Activated effector memory CD4-positive, alpha-beta T cell treated with anti-CD3 and anti-CD28 coated beads, Interleukin-2, amount 50 U/mL, for 16 hours (primary cell): ENCODE measurements at places on chromosomes 3 and 15.

DNA sequence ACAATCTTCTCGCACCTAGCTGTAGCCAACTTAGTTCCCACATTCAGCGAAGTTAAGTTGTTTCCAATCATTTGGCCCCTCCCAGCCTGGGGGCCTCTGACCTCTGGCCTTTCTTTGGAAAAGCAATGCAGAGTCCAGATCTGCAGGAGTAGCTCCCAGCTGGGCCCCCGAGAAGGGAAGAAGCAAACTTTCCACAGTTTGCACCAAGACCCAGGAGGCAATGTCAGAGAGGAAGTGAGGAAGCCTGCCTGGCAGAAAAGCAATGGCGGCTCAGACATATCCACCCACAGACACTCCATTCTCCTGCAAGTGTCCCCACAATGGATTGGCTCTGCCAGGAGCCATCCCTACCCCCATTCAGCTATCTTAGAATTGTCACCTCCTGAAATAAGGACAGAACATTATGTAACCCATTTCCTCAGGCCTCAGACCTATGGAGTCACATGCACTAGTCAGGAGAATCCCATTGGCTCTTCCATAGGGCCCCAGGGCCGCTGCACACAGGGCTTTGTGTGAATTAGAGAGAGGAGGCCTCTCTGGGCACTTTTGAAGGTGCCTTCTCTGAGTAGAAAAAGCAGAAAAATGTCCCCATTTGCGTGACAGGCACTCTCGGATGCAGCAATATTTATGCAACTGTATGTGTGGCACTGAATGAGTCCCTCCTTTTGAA is 3.0 kb upstream of the BUB1B start:
- no peak for DNase-seq

- DNase-seq = no peak
These were observed 44.4 kb downstream of the ADAM10 start for GRCh38 chr15:58705105-58705504.

DNA sequence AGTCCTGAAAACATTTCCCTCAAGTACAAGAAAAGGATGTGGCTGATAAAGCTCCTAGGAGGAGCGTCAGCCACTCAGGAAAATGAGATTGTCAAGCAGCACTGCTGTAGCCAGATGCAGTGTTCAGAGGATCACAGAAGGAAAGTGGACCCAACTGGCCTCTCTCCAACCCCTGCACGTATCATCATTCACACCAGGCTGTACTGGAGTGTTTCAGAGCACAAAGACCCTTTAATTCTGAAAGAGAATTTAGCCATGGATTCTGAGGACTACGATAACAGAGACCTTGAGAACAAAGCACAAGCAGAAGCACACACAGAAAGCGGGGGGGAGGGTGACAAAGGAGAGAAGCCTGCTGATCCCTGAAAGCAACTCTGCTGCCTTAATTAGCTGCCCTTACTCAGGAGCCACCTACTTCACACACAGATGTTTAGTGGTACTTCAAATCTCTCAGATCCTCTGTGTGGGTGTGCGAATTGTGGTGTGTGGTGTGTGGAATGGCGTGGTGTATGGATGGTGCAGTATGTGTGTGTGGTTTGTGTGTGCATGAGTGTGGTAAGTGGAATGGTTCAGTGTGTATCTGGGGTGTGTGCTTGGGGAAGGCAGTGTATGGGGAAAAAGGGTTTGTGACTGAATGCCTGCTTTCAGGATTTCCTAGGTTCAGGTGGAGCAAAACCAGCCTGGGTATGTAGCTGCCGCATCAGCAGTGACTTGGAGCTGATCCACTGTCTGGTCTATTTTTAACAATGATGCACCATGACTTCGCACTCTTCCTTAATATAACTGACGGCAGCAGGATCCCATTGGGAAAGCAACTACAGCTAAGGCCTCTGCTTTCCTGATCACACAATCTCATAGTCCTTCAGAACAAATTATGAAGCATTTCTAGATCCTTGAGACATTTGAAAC is 192.5 kb downstream of the RSL24D1 start:
- DNase-seq = no peak

GRCh38 chr15:89500397-89501270 is 4.3 kb upstream of the RHCG start:
- DNase-seq = peak; percentile 47

DNA sequence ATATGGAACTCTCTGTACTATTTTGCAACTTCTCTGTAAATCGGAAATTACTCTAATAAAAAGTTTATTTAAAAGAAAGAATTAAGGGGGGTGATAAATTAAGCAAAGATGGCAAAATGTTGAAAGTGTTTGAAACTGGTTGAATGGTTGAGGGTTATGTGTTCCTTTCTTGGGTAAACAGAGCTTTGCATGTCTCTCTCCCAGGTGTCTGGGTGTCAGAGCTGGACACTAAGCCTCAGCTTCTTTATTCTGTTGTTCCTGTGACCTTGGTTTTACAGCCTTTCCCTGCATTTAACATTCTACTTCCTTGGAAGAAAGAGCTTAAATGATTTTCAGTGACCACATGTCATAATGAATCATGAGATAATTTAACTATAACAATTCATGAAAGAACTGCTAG is 7.2 kb downstream of the GPR171 start:
- DNase-seq = no peak

DNA sequence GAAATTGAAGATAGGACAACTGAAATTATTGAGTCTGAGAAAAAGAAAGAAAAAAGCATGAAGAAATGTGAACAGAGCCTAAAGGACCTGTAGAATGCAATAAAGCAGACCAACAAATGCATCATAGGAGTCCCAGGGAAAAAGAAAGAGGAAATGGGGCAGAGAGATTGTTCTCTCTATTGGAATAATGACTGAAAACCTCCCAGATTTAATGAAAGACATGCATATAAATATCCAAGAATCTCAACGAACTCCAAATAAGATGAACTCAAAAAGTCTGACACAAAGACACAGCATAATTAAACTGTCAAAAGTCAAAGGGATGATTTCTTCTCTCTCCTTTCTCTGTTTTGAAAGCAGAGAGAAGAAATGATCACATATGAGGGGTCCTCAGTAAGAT is 124.7 kb downstream of the MEX3B start:
- DNase-seq = no peak

- no peak for DNase-seq
These were observed 634.8 kb upstream of the UBE2E2 start for GRCh38 chr3:22568285-22568684.

DNA sequence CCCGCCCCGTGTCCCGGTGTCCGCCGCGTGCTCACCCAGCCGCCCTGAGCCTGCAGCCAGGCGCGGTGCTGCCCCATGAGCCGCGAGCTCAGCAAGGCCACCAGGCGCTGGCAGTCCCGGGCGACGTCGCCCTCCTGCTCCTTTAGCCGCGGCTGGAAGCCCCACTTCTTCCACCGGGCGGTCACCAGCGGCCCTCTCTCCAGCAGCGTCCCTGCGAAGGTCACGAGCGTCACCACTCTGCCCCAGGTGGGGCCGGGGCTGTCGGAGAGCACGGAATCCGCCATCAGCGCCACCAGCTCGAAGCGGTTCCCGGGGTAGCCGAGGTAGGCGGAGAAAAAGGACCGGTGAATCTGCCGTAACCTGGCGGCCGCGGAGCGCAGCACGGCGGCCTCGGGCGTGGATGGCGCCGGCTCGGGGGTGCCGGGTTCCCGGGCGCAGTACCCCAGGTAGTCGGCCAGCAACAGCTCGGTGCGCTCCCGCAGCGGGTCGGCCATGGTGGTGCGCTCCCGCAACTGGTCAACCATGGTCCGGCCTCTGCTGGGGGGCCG is 298 bp downstream of the BCL2L10 start:
- peak; percentile 80 for DNase-seq

GRCh38 chr3:197242784-197243432 is 55.5 kb downstream of the DLG1 start:
- DNase-seq = no peak

DNA sequence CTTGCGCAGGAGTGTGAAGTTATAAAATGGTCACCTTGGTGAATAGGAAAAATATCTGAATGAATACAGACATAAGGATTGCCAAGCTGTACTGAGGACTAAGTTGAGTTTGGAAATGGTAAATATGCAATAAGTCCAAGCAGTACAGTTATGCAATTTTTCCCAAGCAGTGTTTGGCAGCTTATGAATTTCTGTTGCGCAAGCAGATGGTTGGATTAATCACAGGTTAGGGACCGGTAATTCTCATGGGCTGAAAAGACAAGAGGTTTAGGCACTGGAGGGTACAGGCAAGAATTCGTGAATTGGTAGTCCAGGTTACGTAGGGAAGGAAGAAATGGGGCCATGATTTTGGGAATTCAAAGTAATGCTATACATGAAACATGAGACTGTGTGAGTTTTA is 210.3 kb downstream of the RAP2B start:
- DNase-seq = no peak

DNA sequence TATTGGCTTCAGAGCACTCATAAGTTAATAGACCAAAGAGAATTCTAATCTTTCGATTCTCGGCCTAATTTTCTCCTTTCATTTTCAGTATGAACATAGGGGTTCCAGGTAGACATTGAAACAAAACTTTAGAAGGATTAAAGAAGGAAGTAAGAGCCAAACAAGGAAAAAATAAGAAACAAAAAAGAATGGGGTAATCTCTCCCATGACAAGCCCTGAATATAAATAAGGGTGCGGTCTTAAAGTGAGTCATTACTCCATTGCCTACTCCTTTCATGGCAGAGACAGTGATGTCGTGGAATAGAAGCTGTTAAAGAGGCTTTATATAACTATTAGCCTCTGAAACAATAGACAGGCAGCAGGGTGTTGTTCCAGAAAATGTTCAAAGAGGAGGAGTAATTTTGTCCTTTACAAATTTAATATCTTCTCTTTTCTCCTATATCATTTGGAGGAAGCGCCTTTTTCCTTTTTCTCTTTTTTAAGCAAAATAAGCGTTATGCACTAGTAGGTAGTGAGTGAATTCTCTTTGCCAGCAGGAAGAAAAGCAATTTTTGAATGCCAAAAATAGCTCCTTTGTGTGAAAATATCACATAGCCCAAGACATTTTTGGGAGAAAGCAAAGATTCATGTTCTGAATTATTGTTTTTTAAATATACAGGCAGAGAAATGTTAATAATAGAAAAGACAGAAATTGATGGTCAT is 607.9 kb upstream of the KCNMB2 start:
- DNase-seq = no peak

DNA sequence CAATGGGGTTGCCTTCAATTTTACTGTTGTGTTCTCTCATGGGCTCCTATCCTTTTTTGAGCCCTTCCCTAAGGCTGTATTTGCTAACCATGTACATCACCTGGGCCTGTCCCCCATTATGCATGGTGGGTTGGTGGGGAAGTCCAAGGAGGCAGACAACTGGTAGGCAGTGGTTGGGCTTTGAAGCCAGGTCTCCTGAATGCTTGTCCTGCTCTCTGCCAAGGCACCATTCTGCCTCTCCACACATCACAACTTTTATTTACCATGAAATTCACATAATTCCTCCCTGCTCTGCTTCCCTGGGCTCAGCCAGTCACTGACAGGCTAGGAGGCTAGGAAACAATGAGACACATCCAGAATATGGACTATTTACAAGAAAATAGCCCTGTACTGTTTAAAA is 41.0 kb upstream of the COPB2 start:
- no peak for DNase-seq

GRCh38 chr3:140521751-140522445 is 156.0 kb upstream of the TRIM42 start:
- DNase-seq = no peak

DNA sequence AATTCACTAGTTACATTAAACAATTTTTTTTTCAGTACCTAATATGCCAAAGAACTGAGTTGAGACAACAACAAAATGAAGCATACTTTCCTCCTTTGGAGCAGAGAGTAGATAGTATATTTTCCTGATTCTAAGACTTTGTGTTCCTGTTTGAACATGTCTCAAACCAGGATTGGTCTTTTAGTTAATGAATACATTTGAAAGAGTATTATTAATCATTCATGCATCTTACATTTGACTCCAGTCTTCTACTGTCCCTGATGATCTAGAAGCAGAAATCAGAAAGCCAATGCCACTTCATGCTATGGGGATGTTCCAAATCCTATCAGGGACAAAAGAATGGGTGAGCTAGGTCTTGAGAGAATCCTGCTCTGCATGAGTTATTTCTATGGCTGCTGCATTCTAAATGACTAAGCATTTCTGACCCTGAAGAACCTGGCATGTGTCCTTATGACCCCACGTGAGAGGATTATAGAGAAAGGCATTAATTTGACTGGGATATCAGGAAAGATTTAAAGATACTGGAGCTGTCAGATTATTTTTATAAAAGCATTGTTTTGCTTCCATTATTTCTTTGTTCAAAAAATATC is 32.9 kb upstream of the MBNL1 start:
- no peak for DNase-seq

- DNase-seq = no peak
These were observed 48.0 kb upstream of the FSTL1 start for GRCh38 chr3:120498556-120499346.

DNA sequence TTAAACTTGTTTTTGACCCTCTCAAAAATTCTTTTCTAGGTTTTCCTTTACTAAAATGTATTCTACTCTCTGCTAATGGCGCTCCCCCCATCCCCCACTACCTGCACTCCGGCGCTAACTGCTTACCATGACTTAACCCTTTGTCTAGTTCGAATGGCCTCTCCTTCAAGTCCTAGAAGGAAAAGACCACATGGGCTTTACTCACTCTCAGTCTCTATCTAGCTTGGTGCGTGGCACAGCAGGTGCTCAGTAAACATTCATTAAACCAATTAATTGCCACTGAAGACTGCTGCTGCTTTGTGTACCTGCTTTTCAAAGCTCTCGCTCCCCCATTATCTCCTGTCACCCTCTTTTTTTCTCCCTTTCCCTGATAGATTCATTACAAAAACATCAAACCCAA is 457.7 kb upstream of the THRB start:
- DNase-seq = no peak

- DNase-seq = no peak
These were observed 82.4 kb downstream of the HCN4 start for GRCh38 chr15:73286311-73286710.

DNA sequence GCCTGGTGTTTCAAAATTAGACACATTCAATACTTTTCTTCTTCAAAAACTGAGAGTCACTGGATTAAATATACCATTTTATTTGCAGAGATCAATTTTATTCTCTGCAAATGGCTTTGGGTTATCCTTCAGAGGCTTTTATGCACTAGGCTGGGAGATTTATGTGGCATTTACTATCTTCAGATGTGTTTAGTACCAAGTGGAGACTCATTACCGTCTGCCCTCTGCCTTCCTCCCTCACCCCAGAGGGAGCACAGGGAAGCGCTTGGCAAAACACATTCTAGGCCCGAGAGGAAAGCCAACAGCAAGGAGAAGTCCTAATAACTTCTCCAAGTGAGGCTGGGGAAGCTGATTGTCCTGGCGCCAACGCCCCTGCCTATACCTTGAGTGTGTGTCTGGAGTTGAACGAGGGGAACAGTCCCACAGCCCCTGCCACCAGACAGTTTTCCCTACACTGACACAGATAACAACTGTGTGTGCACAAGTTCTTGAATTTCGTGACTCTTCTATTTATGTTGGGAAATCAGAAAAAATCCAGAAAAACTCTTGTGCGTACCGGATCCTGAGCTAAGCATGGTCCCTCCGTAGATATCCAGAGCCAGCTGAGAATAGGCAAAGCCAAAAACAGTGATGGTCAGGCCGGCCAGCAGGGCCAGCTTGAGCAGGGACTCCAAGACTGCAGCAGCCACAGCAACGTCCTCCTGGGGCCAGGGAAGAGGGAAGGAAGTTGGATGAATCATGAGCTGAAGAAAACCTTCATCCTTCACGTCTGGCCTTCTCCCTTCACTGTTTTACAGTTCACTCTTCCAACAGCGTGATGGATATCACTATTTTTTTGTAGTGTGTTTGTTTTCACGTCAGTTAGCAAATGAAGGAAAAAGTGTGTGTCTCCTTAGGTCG is 26.6 kb downstream of the RFT1 start:
- DNase-seq = no peak

- DNase-seq = no peak
These were observed 23.3 kb upstream of the CYP11A1 start for GRCh38 chr15:74390647-74391288.

- DNase-seq = no peak
These were observed 61.8 kb upstream of the RPL32 start for GRCh38 chr3:12903000-12903800.
